ENCODE measurements at places on chromosomes 7 and 10. TPM values are rescaled to one million over a fixed set of nuclear protein-coding genes. Genes with fewer than 3 reads are reported as not detected.
A peak's percentile ranks its signal among the peaks of the same experiment; 100 is the strongest.

LIPM gene
- polyA plus RNA-seq, result not detected

GRCh38 chr7:43481902-43482678 is 100.8 kb upstream of the STK17A start:
- no peak for DNase-seq
- no peak overlapping the region for H3K4me3 ChIP-seq
- H3K27me3 ChIP-seq, result peaks cover 22% of the 10 kb centered on the region
- H3K27ac ChIP-seq, result no peak overlapping the region
- no peaks in the 10 kb centered on the region for H3K4me1 ChIP-seq

SEMA3E gene
- polyA plus RNA-seq, result not detected

TIMM23B gene
- 10.0 TPM for polyA plus RNA-seq

HTR5A gene
- polyA plus RNA-seq, result not detected

- no peak overlapping the region for H3K4me3 ChIP-seq
- H3K27ac ChIP-seq, result no peak overlapping the region
- no peaks in the 10 kb centered on the region for H3K27me3 ChIP-seq
- no peaks in the 10 kb centered on the region for H3K4me1 ChIP-seq
Observed at GRCh38 chr10:113045147-113046055, 95.4 kb downstream of the TCF7L2 start.

DNA sequence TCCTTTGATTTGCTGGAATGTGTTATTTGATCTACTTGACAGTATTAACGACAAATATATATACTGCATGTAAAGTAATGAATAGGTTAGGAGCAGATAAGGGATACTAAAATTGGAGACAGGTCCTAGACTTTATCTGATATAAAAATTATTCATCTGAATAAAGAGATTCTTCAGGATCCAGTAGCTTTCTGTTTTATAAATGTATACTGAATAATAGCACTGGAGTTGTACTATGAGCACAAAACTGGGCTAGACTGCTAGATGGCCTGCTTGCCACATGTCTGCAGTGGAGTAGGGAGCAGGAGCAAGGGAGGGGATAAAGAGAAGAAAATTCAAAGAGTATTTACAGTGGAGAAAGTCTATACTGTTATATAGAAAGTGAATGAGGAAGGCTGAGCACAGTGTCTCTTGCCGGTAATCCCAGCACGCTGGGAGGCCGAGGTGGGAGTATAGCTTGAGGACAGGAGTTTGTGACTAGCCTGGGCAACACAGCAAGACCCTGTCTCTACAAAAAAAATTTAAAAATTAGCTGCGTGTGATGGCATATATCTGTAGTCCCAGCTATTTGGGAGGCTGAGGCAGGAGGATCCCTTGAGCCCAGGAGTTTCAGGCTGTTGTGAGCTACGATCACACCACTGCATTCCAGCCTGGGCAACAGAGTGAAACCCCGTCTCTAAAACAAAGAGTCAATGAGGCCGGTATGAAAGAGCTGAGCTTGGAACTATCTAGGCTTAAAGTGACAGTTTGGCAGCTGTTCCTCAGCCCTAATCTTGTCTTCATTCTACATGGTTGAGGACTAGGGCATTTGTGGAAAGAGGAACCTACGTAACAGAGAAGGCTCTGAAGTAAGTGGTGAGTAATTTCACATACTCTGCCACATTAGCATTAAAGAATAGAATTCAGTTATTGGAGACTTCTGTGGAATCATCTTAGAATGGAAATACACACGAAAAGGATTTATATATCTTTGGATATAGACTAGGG is 41.8 kb downstream of the CD36 start:
- H3K27me3 ChIP-seq, result no peaks in the 10 kb centered on the region
- no peaks in the 10 kb centered on the region for H3K36me3 ChIP-seq
- no peak for DNase-seq
- no peak overlapping the region for H3K4me3 ChIP-seq
- peaks cover 10% of the 10 kb centered on the region for H3K4me1 ChIP-seq

DNA sequence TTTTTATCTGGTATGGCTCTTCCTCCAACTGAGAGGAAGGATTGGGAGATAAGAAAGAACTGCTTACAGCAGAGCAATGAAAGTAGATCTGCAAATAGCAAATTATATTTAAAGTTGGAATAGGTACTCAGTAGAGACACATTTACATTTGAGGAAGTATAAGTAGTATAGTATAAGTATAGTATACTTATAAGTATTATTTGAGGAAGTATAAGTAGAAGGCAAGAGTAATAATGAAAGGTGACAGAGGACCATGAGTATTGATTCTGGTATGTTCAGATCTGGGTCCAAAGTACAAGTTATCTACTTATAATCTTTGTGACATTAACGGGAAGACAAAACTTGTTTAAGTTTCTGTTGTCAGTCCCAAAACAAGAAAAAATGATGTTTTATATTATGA is 527.6 kb upstream of the SORCS1 start:
- H3K4me3 ChIP-seq, result no peak overlapping the region
- no peaks in the 10 kb centered on the region for H3K4me1 ChIP-seq
- H3K36me3 ChIP-seq, result no peaks in the 10 kb centered on the region
- no peaks in the 10 kb centered on the region for H3K27me3 ChIP-seq
- H3K27ac ChIP-seq, result no peak overlapping the region
- DNase-seq, result no peak

C10orf88 gene
- polyA plus RNA-seq, result 6.6 TPM

- H3K4me3 ChIP-seq, result no peak overlapping the region
- no peaks in the 10 kb centered on the region for H3K27me3 ChIP-seq
- H3K4me1 ChIP-seq, result peaks cover 14% of the 10 kb centered on the region
- H3K27ac ChIP-seq, result no peak overlapping the region
- peaks cover 31% of the 10 kb centered on the region for H3K36me3 ChIP-seq
- DNase-seq, result no peak
Observed at GRCh38 chr7:22633954-22634474, 93.0 kb upstream of the IL6 start.

- no peak for DNase-seq
- H3K27ac ChIP-seq, result no peak overlapping the region
- no peak overlapping the region for H3K4me3 ChIP-seq
Observed at GRCh38 chr10:86205306-86206239, 161.0 kb downstream of the GRID1 start.

SPDYE8 gene
- not detected for polyA plus RNA-seq

- no peak overlapping the region for H3K27ac ChIP-seq
- no peaks in the 10 kb centered on the region for H3K27me3 ChIP-seq
- H3K4me3 ChIP-seq, result no peak overlapping the region
Observed at GRCh38 chr7:153835103-153835502, 217.1 kb upstream of the DPP6 start.

- no peak overlapping the region for H3K27ac ChIP-seq
- H3K4me3 ChIP-seq, result no peak overlapping the region
- peaks cover 24% of the 10 kb centered on the region for H3K36me3 ChIP-seq
Observed at GRCh38 chr7:130831817-130832481, 97.9 kb upstream of the KLF14 start.

SUPV3L1 gene
- 15.4 TPM for polyA plus RNA-seq

GRCh38 chr10:5977471-5978229 is at the start of gene IL15RA:
IL15RA (minus strand) TSS chr10:5977543; CDS start chr10:5977492, 51 bp downstream.
- peak; percentile 76 for DNase-seq
- H3K27ac ChIP-seq, result peak within 1 kb of the TSS; percentile 96
- peak within 1 kb of the TSS; percentile 98 for H3K4me3 ChIP-seq
- H3K27me3 ChIP-seq, result peaks cover 5% of the 10 kb centered on the region
- H3K4me1 ChIP-seq, result peaks cover 14% of the 10 kb centered on the region
- no peaks in the 10 kb centered on the region for H3K36me3 ChIP-seq

DNA sequence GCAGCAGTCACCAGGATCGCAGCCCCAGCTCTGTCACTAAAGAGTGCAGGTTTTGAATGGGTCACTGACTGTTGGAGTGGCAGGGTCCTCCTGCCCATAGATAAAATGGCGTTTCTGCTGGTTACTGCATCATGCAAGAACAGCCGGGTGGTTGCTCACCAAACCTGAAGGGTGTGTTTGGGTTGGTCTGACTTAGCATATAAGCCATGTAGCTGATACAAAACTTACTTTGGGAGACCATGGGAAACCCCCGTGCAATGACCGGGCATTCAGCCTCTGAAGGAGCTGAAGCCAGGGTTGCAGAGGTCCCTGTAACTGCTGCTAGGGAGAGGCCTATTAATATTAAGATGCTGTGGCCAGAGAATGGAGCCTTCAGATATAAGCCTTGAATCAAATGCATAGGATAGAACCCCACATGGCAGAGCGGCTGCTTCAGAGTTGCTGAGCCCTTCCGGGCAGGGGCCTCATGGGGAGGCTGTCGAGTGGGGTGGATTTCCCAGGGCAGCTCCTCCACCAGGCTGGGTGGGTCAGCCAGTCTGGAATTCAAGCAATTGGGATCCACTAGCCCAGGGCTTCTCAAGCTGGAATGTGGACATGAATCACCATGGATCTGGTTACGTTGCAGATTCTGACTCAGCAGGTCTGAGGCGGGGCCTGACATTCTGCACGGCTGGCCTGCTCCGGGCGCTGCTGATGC is 70.9 kb upstream of the CTBP2 start:
- H3K4me1 ChIP-seq, result peaks cover 7% of the 10 kb centered on the region
- H3K27ac ChIP-seq, result no peak overlapping the region
- H3K27me3 ChIP-seq, result peaks cover 22% of the 10 kb centered on the region
- H3K36me3 ChIP-seq, result no peaks in the 10 kb centered on the region
- DNase-seq, result no peak

DNA sequence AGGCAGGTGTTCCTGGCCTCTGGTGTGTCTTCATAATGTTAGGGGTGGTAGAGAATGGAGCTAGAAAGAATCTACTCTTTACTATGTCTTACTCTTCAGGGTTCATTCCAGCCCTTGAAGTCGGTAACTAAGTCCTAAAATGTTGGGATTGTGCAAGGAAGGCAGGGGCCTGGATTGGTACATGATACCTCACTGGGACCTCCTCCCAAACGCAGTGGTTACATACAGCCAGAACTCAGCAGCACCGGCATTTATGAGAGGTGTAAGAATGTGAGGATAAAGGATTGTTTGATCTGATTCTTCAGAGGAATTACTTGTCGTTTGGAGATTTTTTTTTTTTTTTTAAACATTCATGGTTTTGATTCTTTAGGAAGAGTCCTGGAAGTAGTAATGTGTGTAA is 6.9 kb downstream of the COMTD1 start:
- H3K4me1 ChIP-seq, result peaks cover 44% of the 10 kb centered on the region
- DNase-seq, result no peak
- no peaks in the 10 kb centered on the region for H3K27me3 ChIP-seq
- H3K4me3 ChIP-seq, result no peak overlapping the region
- no peaks in the 10 kb centered on the region for H3K36me3 ChIP-seq

DNA sequence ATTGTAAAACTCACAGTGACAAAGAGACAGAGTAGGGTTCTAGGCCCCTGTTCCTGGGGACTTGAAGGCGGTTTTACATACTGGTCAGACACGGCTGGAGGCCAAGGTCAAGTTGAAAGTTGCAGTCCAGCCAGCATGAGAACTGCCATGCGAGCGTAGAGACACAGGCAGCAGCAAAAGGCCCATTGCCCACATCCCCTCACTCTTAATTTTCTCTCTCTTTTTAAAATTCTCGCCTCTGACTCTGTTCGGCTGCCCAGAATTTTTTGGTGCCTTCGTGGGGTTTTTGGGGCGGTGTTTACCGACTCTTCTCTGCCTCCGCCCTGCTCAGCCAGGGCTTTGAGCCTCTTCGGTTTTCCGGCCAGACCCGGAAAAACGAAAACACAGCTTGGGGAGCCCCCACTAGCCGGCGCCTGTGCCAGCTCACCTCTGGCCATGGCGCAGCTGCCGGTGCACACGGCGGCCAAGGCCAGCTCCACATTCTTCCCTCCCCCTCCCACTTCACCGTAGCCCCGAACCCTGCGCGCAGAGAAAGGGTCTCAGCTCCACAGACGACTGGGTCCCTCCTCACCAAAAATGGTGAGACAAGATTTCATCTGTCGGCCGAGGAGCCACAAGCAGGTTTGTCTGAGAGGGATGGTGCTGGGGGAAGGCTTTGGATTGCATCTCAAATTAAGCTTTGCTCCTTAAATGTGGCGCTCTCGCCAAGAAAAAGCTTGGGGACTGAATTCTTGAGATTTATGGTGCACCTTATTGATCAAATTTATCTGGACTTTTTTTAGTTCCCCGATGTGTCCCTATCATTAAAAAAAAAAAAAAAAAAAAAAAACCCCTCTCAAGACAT is 2.3 kb upstream of the HOXA13 start:
- H3K4me3 ChIP-seq, result no peak overlapping the region
- H3K36me3 ChIP-seq, result peaks cover 9% of the 10 kb centered on the region
- DNase-seq, result no peak
- H3K27ac ChIP-seq, result peak overlapping the region; percentile 97
- peaks cover 48% of the 10 kb centered on the region for H3K4me1 ChIP-seq
- H3K27me3 ChIP-seq, result peaks cover 94% of the 10 kb centered on the region

DNA sequence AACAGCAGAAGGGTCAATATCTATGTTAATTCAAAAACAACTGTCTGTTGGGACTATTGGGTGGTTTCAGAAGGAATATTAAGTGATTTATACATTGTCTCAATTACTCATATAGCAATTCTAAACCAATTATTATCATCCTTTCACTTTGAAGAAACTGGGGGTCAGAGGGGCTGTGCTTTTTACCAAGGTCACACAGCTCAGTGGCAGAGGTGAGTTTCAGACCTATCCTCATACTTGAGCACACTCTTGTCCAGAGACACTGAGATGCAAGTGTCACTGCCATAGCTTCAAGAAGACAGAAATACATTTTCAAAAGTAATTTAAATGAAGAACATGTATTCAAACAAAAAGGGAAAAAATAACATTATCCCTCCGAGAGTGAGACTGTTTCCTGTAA is 195.3 kb downstream of the ARL4A start:
- no peak overlapping the region for H3K27ac ChIP-seq
- no peaks in the 10 kb centered on the region for H3K27me3 ChIP-seq
- no peak overlapping the region for H3K4me3 ChIP-seq
- no peaks in the 10 kb centered on the region for H3K4me1 ChIP-seq
- no peaks in the 10 kb centered on the region for H3K36me3 ChIP-seq

DNA sequence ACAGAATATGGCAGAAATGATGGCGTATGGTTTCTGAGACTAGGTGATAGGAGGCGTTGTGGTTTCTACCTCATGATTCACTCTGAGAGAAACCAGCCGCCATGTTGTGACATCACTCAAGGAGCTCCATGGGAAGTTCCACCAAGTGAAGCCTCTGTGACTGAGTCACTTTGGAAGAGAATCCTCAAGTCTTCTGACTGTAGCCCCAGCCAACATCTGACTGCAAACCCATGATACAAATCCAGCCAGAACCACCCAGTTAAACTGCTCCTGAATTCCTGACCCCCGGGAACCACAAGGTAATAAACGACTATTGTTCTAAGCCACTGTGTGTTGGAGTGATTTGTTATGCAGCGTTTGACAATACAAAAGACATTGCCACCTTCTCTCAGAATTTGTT is 91.1 kb upstream of the CARD11 start:
- no peak overlapping the region for H3K27ac ChIP-seq
- H3K36me3 ChIP-seq, result no peaks in the 10 kb centered on the region
- peaks cover under 1% of the 10 kb centered on the region for H3K4me1 ChIP-seq
- peaks cover 8% of the 10 kb centered on the region for H3K27me3 ChIP-seq
- DNase-seq, result no peak

All from naive B cell (primary cell).